Stimulated activated CD4-positive, alpha-beta T cell treated with anti-CD3 and anti-CD28 coated beads, TNF-alpha, amount 100 ng/mL, for 1 hour (primary cell): ENCODE measurements at places on chromosomes 12 and 14.

DNA sequence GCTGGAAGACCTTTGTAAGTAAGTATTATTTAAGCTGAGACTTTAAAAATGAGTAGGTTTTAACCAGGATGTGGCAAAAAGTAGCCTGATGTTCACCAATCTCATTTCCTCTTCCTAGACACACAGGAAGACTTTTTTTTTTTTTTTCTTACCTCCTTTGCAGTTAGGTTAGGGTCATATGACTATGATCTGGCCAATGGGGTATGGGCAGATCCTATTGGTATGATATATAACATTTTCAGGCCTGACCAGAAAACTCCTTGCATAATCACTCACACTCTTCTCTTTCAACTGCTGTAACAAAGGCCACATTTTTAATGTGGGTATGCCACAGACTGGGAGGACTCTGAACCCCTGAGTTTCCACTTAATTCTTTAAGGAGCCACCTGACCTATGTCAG lies 2.7 kb upstream of the RPS6KA5 start:
- DNase-seq = no peak

DNA sequence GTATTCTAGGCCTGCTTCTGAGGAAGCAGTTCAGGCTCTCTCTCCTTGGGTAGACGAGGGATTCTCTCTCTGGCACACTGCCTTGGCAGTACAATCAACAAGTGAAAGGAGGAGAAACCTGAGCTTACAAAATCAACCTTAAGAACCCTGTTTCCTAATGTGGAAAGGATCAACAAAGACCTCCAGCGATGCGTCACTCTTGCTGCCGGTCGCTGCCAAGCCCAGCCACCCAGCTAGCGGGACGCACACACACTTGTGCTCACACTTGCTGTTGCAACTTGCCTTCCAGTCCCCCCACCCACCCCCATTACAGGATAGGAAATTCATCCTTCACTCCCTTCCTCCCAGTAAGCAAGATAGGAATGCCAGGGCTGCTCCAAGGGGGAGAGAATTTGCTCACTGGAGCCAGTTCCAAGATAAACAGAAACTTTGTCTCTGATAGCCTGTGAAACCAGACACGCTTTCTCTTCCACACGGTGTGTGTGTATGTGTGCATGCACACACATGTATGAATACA lies 144.3 kb downstream of the BCL11B start:
- DNase-seq = no peak

DNA sequence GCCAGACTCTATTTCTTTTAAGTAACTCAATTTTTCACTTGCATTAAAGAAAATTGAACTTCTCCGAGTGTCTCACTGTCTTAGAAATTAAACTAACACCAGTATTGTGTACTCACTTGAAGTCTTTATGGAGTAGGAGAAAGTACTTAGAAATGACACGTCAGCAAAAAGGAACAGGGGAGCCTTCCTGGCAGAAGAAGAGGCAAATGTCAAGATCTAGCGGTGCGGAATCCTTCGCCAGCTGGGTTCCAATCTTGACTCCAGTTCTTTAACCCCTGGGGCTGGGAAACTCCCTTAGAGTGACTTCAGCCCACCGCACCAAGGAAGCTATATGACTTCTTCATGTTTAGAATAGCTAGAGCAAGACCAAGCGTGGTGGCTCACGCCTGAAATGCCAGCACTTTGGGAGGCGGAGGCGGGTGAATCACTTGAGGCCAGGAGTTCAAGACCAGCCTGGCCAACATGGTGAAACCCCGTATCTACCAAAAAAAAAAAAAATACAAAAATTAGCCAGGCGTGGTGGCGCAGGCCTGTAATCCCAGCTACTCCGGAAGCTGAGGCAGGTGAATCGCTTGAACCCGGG lies 34.4 kb downstream of the WBP11 start:
- DNase-seq = no peak

GRCh38 chr14:95043314-95043713 lies 114.0 kb downstream of the DICER1 start:
- DNase-seq = no peak

GRCh38 chr14:91706996-91707395 lies 24.9 kb downstream of the CATSPERB start:
- DNase-seq = no peak

DNA sequence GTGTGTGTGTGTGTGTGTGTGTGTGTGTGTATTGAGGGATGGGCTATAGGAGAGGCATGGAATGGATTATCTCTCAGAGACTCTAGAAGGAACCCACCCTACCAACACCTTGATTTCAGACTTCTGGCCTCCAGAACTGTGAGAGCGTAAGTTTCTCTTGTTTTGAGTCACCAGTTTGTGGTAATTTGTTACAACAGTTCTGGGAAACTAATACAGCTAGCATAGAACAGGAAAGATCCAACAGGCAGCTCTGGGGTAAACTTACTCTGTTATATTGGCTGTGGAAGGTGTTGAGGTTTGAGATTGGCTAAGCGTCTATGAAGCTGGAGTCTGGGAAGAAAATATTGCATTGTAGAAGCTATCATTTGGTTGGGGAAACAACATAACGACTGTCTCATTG lies 334.3 kb downstream of the AACS start:
- no peak for DNase-seq

DNA sequence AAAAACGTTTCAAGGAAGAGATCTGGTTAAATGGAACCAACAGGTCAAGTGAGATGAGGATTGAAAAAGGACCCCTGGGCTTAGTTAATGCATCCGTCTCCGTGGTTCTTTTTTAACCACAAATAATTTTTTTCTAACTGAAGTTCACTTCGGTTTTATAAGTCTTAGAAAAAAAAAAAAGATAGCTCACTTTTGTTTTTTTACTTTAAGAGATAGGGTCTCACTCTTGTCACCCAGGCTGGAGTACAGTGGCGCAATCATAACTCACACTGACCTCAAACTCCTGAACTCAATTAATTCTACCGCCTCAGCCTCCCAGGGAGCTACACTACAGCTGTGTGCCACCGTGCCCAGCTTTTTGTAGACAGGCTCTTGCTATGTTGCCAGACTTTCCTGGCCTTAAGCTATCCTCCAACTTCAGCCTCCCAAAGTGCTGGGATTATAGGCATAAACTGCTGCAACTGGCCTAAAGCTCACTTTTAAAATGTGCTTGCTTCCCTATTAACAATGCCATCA lies 11.8 kb downstream of the HNRNPC start:
- DNase-seq = no peak

- no peak for DNase-seq
Measured at GRCh38 chr12:99392091-99392850, 255.3 kb upstream of the GARIN6 start.

GRCh38 chr14:21248338-21248737 lies 20.9 kb downstream of the HNRNPC start:
- DNase-seq = no peak
